ENCODE measurements at places on chromosomes 5 and 9.

DNA sequence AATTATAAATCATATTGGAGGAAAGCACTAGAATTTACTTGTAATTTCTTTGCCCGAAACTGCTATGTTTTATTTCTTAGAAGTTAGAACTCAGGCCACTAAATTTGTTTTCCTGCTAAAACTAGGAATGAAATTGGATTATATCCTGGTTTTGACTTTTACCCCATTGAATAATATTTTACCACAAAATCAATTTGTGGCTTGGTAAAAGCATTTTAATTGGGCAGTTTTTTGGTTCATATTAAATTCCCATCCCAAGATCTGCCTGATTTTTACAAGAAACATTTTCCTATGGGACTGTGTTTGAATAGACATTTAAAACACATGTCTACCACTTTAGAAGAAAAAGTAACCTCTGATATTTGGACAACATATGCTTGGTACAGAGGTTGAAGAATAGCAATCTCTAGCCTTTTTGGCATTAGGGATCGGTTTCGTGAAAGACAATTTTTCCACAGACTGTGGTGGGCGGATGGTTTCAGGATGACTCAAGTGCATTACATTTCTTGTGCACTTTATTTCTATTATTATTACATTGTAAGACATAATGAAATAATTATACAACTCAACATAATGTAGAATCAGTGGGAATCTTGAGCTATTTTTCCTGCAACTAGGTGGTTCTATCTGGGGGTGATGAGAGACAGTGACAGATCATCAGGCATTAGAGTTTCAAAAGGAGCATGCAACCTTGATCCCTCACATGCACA is 565.6 kb downstream of the PRR16 start:
- no peak for DNase-seq

GRCh38 chr5:21792748-21793147 is 1060.4 kb downstream of the CDH12 start:
- DNase-seq, result no peak

GRCh38 chr9:137136881-137137607 is 1.9 kb upstream of the GRIN1 start:
- peak; percentile 9 for DNase-seq

DNA sequence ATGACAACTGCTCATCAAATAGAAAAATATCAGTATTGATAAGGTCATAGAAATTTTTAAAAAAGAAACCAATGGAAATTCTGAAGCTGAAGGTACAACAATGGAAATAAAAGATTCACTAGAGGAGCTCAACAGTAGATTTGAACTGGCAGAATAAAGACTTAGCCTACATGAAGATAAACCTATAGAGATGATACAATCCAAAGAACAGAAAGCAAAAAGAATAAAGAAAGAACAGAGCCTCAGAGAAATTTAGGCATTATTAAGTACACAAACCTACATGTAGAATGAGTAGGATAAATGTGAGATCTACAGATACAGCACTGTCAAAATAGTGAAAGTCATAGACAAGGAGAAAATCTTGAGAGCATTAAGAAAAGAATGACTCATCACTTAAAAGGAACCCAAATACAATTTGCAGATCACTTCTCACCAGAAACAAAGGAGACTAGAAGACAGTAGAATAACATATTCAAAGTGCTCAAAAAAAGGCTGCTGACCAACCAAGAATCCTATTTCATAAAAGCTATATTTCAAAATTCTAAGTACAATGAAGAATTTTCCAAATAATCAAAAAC is 47.8 kb upstream of the HTR4 start:
- DNase-seq, result no peak

DNA sequence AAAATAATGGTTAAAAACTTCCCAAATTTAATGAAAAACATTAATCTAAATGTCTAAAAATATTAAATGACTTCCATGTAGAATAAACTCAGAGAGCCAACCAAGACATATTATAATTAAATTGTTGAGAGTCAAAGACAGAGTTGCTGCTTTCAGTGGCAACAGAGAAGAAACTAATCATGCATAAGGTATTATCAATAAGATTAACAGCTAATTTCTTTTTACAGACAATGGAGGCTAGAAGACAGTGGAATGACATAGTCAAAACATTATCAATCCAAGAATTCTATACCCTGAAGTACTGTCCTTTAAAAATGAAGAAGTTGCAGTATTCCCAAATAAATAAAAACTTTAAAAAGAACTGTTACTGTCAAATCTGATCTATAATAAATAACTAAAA is 268.7 kb downstream of the IRX2 start:
- DNase-seq, result no peak

GRCh38 chr5:65305913-65306312 is 175.8 kb downstream of the ADAMTS6 start:
- no peak for DNase-seq

GRCh38 chr9:5566054-5566618 is 55.8 kb downstream of the PDCD1LG2 start:
- no peak for DNase-seq

- DNase-seq, result no peak
Measured at GRCh38 chr5:96885518-96886338, 9.4 kb downstream of the ERAP2 start.

- no peak for DNase-seq
Measured at GRCh38 chr5:171450423-171451331, 31.2 kb downstream of the FGF18 start.

- no peak for DNase-seq
Measured at GRCh38 chr5:150022158-150022531, 21.6 kb downstream of the HMGXB3 start.

DNA sequence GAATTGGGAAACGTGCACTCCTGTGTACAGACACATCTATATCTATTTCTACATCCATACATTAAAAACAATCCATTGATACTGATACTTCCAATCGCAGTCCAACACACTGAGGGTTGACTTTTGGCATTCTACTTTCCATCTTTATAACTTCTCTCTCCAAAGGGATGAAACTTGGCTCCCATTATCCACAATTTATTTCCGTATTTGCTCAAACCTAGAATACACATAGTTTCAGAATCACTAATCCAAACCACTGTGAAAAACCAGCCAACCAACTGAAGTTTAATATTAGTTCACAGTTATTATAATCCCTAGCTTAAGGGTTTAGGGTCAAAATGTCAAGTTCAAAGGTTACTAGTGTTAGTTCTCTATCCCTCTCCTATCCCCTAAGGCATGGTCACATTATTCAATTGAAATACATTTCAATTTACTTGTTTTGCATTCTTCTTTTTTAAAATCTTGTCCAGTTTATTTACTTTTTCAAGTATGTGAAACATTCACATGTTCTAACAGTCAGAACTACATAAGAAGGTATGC is 156.5 kb downstream of the MED27 start:
- DNase-seq, result no peak

DNA sequence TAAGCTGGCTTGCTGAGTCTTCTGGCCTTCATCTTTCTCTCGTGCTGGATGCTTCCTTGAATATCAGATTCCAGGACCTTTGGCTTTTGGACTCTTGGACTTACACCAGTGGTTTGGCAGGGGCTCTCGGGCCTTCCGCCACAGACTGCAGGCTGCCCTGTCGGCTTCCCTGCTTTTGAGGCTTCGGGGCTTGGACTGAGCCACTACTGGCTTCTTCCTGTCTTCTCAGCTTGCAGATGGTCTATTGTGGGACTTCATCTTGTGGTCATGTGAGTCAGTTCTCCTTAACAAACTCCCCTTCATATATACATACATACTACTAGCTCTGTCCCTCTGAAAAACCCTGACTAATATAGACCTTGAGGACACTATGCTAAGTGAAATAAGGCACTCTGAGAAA is 78.3 kb upstream of the SSBP2 start:
- no peak for DNase-seq

GRCh38 chr9:79007701-79008483 is 563.9 kb upstream of the TLE4 start:
- no peak for DNase-seq

DNA sequence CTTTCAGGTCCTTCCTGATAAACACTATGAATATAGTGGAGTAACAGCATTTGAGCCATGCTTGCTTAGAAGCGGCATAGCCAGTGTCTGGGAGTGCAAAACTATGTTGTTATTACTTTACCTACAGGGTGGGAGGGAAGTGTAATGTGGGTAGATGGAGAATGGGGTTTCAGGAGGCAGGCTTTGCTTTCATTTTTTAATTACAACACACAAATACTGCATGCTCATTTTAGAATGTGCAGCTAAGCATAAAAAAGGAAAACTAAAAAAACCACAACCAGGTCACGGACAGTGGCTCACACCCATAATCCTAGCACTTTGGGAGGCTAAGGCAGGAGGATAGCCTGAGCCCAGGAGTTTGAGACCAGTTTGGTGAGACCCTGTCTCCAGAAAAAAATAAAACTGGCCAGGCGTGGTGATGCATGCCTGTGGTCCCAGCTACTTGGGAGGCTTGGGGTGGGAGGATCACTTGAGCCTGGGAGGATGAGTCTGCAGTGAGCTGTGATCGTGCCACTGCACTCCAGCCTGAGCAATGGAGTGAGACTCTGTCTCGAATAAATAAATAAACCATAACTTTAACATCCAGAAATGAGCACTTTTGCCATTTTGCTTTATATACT is 20.2 kb downstream of the HAVCR1 start:
- no peak for DNase-seq

DNA sequence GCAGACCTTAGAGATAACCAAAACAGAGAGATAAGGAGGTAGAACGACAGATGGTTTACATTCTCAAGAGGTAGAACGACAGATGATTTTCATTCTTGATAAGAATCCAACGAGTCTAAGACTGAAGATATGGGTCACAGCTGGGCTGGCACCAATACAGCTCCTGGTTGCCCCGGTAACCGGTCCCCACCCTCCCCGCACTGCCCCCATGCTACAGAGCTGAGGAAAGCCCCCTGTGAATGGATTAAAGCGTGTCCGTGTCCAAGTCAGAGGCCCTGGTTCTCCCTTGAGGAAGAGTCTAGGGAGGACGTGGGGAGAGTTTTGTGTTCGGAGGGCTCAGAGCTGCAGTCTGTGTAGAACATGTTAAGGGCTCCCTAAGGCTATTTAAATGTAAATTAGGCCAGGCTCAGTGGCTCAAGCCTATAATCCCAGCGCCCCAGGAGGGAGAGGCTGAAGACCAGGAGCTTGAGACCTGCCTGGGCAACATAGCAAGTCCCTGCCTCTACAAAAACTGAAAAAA is 8.1 kb downstream of the IDNK start:
- DNase-seq, result no peak

DNA sequence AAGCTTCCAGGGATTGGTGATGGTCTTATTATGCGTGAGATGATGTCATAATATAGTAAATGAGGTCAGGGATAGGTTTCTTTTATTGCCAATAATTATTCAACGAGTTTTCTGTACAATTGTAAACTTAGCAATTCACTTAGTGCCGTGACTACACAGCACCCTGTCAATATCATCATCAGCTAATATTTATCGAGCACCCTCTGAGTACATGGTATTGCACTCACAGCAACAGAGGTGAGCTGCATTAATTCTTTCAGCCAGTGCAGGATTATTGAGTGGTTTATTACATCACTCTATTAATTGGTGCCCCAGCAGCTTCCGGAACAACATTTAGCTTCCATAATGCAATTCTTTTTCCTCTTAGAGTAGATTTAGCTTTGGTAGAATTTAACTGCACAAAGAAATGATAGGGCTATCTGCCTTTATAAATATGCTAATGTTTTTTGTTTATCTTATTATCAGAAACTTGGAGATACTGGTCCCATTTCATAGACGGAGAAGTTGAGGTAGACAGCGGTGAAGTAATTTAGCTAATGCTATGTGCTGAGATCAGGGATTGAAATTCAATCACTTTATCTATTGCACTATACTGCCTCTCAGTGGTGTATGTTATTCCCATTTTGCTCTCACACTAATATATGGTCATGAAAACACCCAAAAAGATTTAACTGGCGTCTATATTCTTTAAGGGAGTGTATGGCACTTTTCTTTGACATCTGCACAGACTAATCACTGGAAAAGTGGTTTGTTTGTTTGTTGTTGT is 726.1 kb upstream of the WWC1 start:
- no peak for DNase-seq

GRCh38 chr9:104783588-104783987 is 19.7 kb downstream of the NIPSNAP3B start:
- no peak for DNase-seq

DNA sequence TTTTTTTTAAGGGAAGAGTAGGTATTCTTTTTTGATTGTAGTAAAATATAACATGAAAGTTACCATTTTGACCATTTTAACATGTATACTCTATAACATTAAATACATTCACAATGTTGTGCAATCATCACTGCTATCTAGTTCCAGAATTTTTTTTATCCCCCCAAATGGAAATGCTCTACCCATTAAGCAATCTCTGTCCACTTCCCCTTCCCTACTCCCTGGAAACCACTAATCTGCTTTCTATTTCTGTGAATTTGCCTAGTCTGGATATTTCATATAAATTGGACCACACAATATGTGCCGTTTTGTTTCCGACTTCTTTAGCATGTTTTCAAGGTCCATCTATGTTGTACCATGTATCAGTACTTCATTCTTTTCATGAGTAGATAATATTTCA is 429.5 kb downstream of the TLE1 start:
- DNase-seq, result no peak

DNA sequence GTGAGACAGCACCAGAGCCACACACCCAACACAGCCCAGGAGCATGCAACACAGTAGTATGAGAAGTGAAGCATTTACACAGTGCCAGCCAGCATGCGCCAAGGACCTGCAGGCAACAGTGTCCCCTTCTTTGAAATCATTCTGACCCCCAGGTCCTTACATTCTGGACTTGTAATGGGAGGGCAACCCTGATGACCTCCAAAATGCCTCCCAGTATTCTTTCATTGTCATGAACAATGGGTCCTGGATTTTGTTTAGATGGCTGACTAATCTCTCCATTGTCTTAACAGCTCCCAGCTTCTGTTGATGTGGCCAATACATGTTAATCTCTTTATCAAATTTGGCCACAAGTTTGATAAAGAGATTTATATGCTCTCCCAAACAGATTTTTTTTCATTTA is 417.1 kb downstream of the DMRTA1 start:
- no peak for DNase-seq

DNA sequence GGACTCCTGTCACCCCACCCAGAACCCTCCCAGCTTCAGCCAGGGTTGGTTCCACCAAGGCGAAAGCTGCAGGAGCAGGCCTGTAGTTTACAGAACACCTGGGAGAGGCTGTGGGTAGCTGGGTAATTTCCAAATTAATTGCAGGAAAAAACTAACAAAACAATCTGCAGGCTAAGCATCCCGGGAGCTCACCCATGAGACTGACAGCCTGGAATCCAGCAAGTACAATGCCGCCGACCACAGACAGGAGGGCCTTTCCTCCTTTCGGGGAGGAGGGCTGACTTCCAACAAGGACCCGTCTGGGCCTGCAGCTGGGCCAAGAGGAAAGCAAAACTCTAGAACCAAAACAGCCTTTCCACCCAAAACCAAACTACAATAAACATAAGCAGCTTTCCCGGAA is 10.3 kb downstream of the FOXE1 start:
- no peak for DNase-seq

DNA sequence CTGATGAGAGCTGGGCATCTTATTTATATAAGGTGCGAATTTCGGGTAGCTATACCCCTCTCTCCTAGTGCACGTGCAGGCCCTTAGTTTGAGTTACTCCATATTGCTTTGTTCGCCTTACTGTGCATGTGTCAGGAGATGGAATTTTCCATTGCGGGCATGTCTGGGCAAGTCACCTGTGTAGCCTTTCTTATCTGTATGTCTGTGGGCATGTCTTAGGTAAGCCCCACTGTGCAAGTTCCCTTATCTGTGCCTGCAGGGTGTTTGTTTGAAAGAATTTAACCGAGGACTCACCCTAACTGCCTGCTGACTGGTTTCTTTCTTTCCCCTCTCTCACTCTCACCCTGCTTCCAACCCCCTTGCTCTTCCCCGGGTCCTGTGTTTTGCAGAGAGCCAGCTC is 140.7 kb upstream of the RANBP3L start:
- no peak for DNase-seq
